ENCODE measurements at places on chromosomes 6 and 20. TPM values are rescaled to one million over a fixed set of nuclear protein-coding genes. Genes with fewer than 3 reads are reported as not detected.

GRCh38 chr6:109738255-109738654 lies 47.2 kb downstream of the FIG4 start:
- no peak for DNase-seq

- DNase-seq = no peak
These were observed 13.6 kb downstream of the COL9A1 start for GRCh38 chr6:70289299-70289698.

GRCh38 chr6:93894521-93894920 lies 475.2 kb upstream of the EPHA7 start:
- no peak for DNase-seq

Gene SLC22A3
- total RNA-seq = not detected

- no peak for DNase-seq
These were observed 152.4 kb downstream of the BMP2 start for GRCh38 chr20:6919792-6920468.

- DNase-seq = peak; percentile 67
These were observed 146.9 kb downstream of the PHACTR3 start for GRCh38 chr20:59751075-59751711.

Gene DNAAF9
- 1.7 TPM for total RNA-seq

- DNase-seq = no peak
These were observed 401.2 kb upstream of the BTBD3 start for GRCh38 chr20:11516448-11516847.

Gene GHRH
- total RNA-seq = not detected

Gene C20orf202
- total RNA-seq = not detected

GRCh38 chr6:143745166-143746133 lies 67.7 kb downstream of the PHACTR2 start:
- DNase-seq = no peak

- DNase-seq = no peak
These were observed 71.9 kb upstream of the SLC22A16 start for GRCh38 chr6:110548110-110548847.

DNA sequence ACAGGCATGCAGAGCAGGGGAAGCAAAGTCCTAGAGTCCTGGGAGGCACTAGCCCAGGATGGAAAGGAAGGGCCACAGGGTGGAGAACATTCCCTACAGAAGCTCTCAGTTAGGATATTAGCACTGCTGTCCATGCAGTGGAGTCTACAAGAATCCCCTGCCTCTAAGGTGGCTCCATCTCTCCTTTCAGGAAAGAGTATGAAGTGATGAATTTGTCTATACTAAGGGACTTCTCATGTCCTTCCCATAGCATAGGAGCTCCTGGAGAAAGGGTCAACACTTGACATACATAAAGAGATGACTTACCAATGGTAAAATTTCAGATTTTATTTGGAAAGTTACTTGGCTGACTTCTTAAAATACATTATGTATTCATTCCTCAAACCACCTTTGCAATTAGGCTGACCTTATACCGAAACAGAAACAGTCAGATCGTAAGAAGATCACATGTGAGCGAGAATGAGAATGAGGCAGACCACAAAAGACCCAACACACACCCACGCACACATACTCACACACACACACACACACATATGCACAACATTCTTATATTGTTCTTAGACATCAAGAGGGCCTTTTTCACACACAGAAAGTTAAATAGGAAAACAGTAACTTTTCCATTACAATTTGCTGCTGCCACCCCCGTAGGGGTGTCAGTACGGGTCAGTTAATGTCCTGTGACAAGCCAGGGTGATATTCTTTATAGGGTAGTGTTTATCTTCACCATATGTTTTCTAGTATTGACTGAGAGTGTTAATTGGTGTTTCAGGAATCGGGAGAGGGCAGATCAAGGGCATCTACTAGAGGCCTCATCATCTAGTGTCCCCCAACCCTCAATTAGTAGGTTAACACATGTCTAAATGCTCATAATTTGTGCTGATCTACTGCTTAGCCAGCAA lies 159.4 kb downstream of the FAXC start:
- DNase-seq = peak; percentile 57

DNA sequence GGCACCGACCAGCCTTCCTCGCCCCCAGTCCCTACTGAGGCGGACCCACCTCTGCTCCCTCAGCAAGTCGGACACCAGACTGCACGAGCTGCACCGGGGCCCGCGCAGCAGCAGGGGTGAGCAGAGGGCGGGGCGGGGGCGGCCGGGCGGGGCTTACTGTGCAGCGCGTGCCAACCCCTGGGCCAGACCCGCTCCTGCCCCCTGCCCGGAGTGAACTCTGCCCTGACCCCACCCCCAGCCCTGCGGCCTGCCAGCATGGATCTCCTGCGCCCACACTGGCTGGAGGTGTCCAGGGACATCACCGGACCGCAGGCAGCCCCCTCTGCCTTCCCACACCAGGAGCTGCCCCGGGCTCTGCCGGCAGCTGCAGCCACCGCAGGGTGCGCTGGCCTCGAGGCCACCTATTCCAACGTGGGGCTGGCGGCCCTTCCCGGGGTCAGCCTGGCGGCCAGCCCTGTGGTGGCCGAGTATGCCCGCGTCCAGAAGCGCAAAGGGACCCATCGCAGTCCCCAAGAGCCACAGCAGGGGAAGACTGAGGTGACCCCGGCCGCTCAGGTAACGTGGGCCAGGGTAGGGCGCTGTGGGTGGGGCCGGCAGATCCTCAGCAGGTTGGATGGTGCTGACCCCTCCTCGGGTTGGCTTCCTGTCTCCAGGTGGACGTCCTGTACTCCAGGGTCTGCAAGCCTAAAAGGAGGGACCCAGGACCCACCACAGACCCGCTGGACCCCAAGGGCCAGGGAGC lies 1.5 kb upstream of the SLC2A4RG start:
- peak; percentile 45 for DNase-seq

DNA sequence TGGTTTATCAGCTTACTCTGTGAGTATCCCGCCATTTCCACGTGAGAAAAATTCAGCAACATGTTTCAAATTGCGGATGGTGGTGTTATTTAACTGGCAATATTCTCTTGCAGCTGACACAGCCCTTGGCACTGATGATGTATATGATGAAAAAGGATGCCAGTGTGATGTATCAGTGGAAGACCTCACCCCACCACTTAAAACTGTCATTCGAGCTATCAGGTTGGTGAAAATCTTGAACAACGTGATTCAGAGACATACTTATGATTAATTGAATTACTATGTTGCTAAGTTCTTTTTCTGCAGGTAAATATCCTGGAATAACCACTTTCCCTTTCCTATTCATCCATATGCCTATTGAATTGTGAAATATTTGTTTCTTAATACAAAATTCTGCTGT lies 55.7 kb downstream of the KHDC1L start:
- no peak for DNase-seq

- no peak for DNase-seq
These were observed 59.1 kb downstream of the AGPAT4 start for GRCh38 chr6:161214722-161215121.

- no peak for DNase-seq
These were observed 42.1 kb upstream of the LOC128125822 start for GRCh38 chr6:63530182-63530581.

Gene UBD
- 0.67 TPM for total RNA-seq

GRCh38 chr6:57342148-57342669 lies 24.8 kb downstream of the PRIM2 start:
- DNase-seq = no peak

Gene C6orf89
- 24.7 TPM for total RNA-seq

- DNase-seq = no peak
These were observed 10.2 kb downstream of the VSX1 start for GRCh38 chr20:25071734-25072133.

DNA sequence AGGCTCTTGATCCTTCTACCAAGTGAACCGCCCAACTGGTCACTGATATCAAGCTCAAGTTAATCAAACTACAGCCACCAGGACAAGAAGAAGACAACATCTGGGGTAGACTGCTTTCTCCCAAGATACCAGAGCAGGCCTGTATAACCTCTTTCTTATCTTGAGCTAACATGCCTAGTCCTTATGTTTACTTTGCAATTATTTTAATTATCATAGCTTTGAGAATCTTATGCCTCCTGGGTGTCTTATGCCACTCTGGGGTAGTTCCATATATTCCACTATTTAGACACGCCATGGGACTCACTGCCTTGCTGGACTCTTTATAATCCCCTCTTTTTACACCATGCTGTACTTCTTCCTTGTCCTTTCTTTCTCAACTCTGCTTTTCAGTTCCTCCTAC lies 41.5 kb upstream of the ECI2 start:
- no peak for DNase-seq

DNA sequence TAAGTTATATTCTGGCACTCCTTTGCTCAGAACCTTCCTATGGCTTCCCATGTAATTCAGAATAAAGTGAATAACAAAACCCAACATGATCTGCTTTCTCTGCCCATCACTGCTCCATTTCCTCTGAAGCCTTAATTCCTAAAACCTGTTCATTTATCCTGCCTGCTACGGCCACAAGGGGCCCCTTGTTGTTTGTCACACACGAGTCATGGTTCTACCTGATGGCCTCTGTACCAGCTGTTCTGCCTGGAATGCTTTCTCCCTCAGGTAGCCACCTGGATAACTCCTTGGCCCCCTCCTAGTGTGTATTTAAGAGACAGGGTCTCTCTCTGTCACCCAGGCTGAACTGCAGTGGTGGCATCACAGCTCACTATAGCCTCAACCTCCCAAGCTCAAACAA lies 26.8 kb downstream of the ERGIC3 start:
- DNase-seq = peak; percentile 20

- DNase-seq = no peak
These were observed 43.3 kb downstream of the NUDT3 start for GRCh38 chr6:34349211-34349610.

GRCh38 chr6:33851959-33852358 lies 48.2 kb upstream of the MLN start:
- peak; percentile 24 for DNase-seq

DNA sequence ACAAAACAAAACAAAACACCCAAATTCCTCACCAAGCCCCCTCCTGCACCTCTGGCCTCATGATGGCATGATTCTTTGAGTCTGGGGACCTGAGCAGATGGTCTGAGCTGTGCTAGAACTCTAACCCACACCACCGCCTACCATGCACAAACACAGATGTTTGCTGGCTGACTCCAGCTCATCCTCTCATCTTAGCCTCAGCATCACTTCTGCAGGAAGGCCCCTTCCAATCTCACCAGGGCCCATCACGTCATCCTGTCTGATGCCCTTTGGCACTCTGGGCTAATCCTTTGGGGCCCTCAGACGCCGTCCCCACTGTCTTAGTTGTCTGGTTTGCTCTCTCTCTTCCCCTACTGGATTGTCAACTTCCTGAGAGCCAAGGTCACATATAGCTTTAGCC lies 85.8 kb downstream of the PHACTR3 start:
- DNase-seq = no peak

- DNase-seq = no peak
These were observed 32.9 kb downstream of the PREX1 start for GRCh38 chr20:48794816-48795457.

Data from activated CD8-positive, alpha-beta T cell treated with anti-CD3 and anti-CD28 coated beads for 36 hours (primary cell).